ENCODE measurements at places on chromosomes 6 and 20. TPM values are rescaled to one million over a fixed set of nuclear protein-coding genes. Genes with fewer than 3 reads are reported as not detected.

- no peak for DNase-seq
Observed at GRCh38 chr6:6674872-6675271, 86.4 kb downstream of the LY86 start.

DNA sequence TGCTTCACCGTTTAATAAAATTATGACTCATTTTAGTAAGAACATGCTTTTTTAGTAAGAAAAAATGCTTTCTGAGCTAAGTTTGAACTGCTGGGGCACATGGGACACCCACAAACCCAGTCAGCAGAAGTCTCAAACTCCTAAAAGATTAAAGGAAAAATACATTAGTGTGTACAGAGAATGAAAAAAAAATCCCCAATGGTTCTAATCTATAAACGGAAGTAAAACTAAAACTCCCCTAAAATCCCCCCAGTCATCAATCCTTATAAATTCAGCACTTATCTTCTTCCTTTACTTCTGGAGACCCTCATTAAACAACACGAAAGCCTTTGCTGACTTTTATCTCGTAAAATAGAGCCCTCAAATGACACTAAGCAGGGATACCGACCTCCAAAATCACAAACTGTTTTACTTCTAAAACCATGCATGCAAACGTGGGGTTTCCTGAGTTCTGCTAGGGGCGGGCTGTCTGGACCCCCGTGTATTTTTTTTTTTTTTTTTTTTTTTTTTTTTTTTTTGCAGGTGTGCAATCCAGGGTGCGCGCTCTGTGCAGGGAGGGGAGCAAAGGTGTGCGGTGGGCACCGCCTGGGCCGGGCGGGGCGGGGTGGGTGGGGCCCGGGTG is 1.1 kb upstream of the MYB start:
- DNase-seq: no peak

GRCh38 chr6:68572525-68572924 is 62.6 kb upstream of the ADGRB3 start:
- no peak for DNase-seq

DNA sequence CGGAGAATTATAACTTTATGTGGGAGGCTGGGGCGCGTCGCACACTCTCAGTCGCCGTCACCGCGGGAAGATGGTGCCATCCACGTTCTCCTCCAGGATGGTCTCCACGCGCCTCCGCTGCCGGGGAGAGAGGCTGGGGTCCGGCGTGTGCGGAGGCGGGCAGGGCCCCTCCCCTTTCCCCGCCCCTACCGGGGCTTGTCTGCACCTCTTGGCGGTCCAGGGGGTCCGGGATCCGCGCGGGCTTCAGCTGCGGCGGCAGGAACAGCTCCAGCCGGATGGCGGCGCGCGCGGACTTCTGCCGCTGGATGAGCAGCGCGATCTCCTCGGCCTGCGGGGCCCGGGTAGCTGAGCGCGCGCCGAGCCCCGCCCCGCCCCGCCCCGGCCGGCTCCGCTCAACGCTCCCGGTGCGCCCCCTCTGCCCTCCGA is 807 bp downstream of the LKAAEAR1 start:
- peak; percentile 66 for DNase-seq

DNA sequence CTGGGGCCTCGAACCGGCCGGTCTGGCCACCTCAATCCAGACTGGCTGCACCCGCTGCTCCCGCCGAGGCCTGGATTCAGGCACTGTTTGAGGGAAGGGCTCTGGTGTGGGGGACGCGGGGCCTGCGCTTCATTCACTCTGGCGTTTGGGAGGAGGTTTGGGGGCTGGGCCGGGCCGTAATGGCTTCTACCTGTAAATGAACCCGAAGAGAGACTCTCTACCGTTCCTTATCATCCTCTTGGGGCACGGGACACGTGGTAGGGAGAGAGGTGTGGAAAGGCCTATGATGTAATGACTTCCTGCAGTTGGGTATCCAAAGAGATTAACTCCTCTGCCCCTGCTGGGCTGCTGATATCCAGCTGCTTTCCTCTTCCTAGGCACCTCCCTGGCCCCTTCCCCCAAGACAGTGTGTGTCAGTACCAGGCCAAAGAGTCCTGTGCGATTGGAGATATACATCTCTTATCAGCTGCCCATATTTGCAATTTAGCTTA is 1.8 kb downstream of the FOXO3 start:
- peak; percentile 78 for DNase-seq

DNA sequence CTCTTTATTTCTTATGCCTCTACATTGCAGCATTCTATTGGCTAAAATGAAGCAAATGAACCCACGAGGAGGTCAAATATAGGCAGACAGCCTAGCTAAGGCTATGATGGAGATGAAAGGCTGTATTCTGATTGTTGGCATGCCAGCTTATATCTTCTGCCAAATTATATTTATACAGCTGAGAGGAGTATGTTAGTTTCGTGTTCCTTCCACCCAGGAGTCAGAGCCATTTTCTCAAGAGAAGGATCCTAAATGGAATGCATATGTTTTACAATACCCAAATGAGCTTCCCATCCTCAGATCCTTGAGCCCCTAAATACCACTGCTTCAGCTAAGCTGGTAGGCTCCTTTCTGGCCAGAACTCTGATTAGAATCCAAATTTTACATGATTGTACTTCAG is 178.4 kb upstream of the HDDC2 start:
- DNase-seq: no peak

DNA sequence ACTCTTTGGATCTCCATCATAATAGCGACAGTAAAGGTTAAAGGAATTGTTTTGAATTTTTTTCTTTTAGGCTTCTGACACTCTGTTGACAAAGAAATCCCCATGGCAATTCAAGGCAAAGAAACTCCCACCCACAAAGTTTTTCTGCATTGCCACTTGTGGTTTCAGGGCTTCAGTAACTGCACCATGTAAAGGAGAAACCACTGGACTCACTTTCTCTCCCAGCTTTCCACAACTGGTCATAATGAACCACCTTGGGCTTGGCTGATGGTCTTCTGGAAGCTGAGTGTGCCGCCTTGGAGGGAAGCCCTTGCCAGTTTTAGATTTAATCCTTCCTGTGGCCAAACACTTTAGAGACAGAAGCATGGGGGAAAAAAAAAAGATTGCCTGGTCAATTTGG is 163.1 kb downstream of the ISM1 start:
- no peak for DNase-seq

DNA sequence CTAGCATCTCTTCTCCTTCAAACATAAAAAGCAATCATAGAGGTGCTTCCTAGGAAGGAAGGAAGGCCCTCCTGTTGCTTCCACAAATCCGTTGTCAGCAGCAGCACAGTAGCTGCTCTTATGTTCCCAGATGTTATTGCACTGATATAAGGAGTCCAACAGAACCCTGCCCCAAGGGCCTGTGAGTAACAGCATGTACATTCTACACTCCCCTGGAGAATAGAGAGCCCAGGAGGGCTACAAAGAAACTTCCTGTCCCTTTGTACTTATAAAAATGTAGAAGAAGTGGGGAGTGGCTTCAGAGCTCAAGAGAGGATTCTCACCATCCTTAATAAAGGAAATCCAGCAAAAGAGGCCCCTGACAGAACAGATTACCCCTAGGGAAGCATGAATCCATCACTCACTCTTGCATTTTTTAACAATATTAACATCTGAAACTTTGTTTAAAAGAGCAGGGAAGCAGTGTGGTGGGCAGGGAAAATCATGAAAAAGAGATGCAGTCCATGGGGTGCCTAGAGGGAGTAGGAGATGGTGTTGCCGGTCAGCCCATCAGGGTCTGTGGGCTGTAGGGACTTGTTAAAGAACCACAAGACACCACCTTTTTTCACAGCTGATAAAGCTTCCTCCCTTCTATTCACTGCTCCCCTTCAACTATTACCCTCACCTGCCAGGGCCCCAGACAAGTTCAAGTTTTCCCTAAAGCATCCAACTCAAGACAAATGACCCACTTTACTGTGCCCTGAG is 104.5 kb upstream of the ADGRF1 start:
- DNase-seq: no peak

DNA sequence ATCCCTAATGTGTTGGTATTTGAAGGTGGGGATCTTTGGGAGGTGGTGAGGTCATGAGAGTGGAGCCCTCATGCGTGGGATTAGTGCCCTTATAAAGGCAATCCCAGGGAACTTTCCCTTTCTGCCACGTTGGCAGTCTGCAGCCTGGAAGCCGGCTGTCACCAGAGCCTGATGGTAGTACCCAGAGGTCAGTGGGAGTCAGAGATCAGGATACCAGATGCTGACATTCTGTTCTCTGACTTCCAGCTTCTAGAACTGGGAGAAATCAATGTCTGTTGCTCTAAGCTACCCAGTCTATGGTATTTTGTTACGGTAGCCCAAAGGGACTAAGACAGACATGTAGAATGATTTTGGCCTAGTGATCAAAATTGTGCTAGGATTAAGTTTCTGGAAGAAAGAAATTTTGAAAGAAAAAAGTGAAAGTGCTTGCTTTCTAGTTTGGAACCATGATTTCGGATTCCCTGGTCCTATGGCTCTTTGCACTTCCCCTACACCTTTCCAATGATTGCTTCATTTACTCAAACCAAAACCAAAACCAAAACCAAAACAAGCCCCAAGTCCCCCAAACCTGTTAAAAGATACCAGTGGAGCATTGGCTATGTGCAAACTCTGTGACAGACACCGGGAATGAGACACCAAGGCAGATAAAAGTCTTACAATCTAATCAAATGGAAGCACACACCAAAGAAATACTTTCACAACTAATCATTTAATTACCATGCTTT is 173.7 kb upstream of the ZNF217 start:
- DNase-seq: no peak

- no peak for DNase-seq
Observed at GRCh38 chr20:48952656-48953055, 31.1 kb downstream of the ARFGEF2 start.

DNA sequence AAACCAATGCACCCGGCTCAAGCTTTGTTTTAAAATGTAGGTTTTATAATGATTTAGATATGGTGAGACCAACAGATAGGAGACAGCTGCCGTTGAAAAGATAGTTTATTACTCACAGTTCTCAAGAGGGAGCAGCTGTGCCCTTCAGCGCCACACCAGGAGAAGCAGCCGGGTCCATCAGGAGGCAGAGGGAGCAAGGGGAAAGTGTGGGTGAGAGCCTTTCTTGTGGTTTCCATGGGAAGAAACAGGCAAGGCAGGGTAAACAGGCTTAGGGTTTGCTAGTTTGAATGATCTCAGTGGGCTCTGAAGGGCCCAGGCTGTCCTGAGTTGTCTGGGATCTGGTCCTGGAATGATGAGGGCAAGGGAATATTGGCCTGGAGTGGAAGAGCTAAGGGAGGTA is 117.7 kb upstream of the PLCB4 start:
- no peak for DNase-seq

DNA sequence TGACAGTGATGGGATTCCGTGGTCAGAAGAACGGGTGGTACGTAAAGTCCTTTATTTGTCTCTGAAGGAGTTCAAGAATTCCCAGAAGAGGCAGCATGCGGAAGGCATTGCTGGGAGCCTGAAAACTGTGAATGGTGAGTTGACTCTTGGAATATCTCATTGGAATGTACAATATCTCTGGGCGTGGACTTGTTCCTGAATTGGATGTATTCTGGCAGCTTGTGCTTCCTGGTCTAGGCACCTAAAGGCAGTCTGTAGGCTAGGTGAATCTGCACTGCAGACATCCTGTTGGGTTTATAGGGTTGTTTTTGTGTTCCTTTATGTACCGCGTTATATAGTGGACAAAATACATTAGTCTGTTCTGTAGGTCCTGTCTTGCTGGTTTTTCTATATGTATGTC is 128.2 kb downstream of the JARID2 start:
- DNase-seq: no peak

GRCh38 chr20:7629880-7630279 is 310.4 kb downstream of the HAO1 start:
- DNase-seq: no peak

DNA sequence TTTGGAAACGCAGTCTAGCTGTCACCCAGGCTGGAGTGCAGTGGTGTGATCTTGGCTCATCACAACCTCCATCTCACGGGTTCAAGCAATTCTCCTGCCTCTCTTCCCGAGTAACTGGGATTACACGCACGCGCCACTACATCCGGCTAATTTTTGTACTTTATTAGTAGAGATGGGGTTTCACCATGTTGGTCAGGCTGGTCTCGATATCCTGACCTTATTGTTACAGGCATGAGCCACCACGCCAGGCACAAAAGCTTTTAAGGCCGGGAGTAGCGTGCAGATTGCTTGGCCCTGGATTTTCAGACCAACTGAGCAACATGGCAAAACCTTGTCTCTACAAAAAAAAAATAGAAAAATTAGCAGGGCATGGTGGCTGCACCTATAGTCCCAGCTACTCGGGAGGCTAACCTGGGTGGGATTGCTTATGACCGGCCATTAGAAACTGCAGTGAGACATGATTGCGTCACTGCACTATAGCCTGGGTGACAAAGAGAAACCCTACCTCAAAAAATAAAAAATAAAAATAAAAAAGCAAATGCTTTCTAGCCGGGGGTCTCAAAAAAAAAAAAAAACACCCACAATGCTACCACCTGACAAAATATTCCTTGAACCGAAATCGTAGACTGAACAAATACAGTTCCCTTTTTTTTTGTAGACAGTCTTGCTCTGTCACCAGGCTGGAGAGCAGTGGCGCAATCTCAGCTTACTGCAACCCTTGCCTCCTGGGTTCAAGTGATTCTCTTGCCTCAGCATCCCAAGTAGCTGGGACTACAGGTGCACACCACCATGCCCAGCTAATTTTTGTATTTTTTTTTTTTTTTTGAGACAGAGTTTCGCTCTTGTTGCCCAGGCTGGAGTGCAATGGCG is 15.0 kb downstream of the RBM39 start:
- DNase-seq: no peak

- no peak for DNase-seq
Observed at GRCh38 chr6:18211338-18211737, 53.0 kb downstream of the DEK start.

DNA sequence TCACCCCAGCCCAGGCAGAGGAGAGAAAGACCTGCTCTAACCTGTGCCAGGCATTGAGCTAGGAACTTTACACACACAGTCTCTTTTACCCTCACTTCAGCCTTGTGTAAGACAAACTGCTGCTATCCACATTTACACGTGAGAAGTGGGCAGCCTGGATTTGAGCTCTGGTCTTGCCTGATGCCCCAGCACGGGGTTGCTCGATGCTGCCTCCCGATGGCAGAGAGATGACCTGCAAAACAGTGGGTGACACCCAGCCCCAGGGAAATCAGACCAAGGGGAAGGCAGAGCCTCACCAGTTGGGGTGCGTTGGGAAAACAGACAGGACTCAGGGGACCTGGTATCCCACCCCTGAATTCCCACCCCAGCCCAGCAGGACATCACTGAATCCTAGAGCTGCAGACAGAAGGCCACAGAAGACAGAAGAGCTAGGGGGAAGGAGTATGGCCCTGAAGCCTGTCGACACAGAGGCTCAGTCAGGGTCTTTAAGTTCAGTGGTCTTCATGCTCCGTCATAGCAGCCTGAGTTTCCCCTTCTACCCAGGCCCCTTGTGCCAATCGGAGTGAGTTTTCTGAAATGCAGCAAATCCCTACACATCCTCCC is 990 bp downstream of the BPI start:
- DNase-seq: no peak

- no peak for DNase-seq
Observed at GRCh38 chr6:29710281-29710941, 12.8 kb upstream of the HLA-F start.

GRCh38 chr6:170036916-170037315 is 254.0 kb downstream of the DLL1 start:
- DNase-seq: no peak

SNX21 gene
- total RNA-seq: 15.4 TPM

MUCL3 gene
- not detected for total RNA-seq

ZNF391 gene
- 1.4 TPM for total RNA-seq

GPLD1 gene
- total RNA-seq: 1.3 TPM

BEND6 gene
- 0.31 TPM for total RNA-seq

QKI gene
- total RNA-seq: 386 TPM

Data from heart right ventricle (tissue), 16 donors.